ENCODE measurements at places on chromosomes 11 and 22.

DNA sequence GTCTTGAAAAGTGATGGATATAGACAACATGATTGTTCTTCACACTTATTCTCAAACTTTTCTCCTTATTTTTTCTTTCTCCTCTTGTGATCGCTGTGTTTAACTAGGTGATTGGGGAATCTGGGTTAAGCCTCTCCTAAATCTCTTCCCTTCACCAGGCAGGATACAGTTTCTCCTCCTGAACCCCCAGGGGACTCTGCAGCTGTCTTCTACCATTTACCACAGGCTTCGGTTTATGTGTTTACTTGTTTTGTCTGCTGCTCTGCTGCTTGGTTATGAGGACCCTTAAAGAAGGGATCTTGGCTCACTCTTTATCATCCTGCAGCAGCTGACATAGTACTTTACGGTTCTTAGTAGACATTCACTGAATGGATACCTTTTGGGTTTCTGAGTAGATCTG, 124.2 kb downstream of the NCAM1 start:
- DNase-seq = no peak

DNA sequence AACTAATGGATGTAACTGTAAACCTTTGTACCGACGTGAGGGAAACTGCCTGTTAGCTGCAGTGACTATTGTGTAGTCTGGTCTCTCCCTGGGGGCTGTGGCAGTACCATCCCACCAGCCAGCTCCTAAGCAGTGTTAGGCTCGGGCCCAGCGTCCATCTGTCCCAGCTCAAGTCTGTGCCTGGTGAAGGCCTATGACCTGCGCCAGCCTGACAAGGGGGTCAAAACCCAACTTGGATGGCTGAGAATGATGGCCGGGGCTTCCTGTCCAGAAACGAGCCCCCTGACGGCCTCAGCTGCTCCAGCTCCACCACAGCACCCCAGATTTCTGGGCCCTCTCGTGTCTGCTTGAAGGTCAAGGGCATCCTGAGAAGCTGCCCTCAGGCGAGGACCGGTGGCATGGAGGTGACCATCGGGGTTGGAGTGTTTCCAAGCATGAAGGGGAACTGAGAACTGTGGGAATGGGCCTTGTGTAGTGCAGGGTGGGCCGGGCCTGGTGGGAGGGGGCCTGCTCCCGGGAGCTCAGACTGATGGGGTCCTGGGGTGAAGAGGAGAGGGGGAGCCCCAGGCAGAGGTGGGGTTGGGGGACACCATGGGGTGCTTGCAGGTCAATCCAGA, 14.3 kb upstream of the SPI1 start:
- DNase-seq = no peak

DNA sequence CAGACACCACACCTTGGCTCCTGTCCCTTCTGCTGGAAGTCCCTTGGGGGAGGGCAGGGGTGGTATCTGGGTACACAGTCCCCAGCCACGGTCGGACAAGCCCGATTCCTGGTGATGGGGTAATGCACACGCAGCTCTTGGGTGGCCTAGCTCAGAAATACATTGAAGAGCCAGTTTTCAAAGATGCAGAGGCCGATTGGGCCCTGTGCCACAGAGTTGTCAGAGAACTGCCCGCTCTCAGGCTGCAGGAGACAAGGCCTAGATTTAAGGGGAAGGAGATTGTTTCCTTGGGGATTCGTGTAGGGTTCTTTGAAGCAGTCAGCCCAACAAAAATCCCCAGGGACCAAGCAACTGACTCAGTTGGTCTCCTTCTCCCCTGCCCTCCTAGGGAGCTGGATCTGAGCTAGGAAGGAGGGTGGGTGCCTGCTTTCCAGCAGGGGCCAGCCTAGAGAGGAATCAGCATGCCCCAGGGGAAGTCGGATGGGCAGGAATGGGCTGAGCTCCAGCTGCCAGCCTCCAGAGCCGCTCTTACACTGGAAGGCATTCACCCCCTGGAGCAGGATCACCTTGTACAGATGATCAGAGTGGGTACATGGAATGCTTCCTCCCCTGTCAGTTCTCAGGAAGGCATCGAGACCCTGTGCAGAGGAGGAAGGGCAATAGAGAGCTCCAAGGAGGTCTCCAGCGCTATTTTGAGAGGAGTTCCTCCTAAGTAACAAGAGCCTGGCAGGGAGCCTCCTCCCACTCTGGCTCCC, 3.3 kb upstream of the SCN4B start:
- no peak for DNase-seq

GRCh38 chr11:63912678-63913077, 4.3 kb downstream of the RCOR2 start:
- DNase-seq = no peak

- peak; percentile 62 for DNase-seq
Observed at GRCh38 chr11:66068154-66068821, 1.8 kb upstream of the PACS1 start.

GRCh38 chr11:34869425-34869824, 46.8 kb downstream of the APIP start:
- no peak for DNase-seq

DNA sequence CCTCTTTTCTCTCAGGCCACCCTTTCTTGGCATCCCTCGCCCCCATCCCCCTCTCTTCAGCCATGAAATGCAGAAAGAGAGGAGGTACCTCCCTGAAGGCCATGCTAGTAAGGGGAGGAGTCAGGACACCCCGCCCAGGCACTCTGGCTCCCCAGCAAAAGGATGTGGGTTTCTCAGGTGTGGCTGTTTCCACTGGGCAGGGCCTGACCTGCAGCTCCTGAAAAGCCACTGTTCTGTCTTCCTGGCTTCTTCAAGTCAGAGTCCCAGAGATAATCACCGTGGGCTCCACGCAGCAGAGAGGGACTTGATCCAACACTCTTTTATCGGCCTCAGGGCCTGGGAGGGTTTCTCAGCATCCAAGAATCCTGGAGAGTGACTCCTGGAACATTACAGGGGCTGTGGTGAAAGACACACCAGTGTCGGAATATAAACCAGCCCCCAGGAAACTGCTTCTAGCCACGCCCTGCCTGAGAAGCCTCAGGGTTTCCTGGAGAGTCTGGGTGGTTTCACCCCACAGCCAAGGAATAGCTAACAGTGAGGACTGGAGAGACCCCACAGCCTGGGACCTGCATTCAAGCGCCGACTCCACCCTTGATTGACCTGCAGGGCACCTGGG, 45.7 kb upstream of the TSPAN18 start:
- no peak for DNase-seq

DNA sequence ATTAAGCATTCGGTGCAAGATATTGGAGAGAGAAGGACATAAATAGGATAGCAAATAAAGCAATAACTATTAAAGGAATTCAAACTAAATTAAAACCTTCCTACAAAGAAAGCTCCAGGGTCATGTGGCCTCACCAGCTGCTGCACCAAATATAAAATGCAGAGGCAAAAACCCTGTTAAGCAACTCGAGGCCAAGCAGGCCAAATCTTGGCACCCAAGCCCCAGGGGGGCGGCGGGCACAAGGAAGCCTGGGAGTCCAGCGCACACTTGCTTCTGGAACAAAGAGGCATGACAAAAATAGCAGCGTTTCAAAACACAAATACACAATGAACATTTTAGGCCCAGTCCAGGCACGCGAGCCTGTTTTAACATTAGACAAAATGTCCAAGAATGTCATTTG, 20.8 kb downstream of the KRTAP5-6 start:
- no peak for DNase-seq

GRCh38 chr11:42778193-42778592, 533.6 kb upstream of the API5 start:
- DNase-seq = no peak

DNA sequence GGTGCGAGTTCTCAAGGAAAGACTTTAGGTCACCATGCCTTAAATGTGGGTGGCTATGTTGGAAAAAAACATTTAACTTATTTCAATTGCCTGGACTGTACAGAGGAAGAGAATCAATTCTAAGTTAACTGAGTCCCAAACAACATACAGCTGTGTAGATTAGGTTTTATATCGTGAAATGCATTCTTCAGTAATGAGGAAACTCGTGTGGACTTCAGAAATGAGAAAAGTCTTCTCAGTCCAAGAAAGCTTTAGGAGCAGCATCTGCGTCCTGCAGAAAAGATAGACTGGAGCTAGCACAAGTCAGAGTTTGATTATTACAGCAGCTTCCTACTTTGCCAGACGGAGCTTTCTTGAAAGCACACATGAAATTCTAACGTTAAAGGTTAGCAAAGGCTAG, 673.0 kb downstream of the OPCML start:
- DNase-seq = no peak

- no peak for DNase-seq
Observed at GRCh38 chr22:49827271-49827852, 311 bp downstream of the BRD1 start.

- DNase-seq = no peak
Observed at GRCh38 chr22:39026509-39027150, 5.7 kb downstream of the APOBEC3D start.

- DNase-seq = no peak
Observed at GRCh38 chr11:35087648-35088047, 51.3 kb upstream of the CD44 start.

GRCh38 chr11:1017269-1018005, 19.1 kb downstream of the MUC6 start:
- DNase-seq = no peak

DNA sequence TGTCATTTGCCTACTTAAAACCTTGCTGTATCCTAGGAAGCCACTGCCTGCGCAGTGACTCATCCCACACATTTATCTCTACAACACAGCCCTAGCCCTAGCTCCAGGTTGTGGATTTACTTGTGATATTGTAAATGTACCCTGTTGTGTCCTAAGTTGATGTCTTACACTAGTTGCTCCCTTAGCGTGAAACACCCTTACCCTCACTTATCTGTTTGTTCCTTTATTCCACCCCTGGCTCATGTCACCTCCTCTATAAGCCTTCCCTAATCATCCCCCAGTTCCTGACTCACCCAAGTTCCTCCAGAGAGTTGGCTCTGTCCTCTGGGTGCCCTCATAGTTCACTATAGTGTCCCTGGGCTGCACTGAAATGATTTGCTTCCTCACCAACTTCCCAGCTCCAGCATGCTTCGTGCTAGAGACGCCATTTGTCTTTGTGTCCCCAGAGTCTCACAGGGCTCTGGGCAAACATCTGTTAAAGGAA, 431.8 kb upstream of the FAT3 start:
- DNase-seq = no peak

- DNase-seq = no peak
Observed at GRCh38 chr11:30760345-30760744, 174.2 kb upstream of the MPPED2 start.

GRCh38 chr11:73461335-73461840, 85.2 kb downstream of the RELT start:
- no peak for DNase-seq

GRCh38 chr11:44870181-44870580, 80.5 kb downstream of the TP53I11 start:
- no peak for DNase-seq

GRCh38 chr11:69495441-69496201, 14.2 kb downstream of the LINC01488 start:
- DNase-seq = no peak

GRCh38 chr11:93512073-93512475, 31.1 kb downstream of the SMCO4 start:
- DNase-seq = no peak

DNA sequence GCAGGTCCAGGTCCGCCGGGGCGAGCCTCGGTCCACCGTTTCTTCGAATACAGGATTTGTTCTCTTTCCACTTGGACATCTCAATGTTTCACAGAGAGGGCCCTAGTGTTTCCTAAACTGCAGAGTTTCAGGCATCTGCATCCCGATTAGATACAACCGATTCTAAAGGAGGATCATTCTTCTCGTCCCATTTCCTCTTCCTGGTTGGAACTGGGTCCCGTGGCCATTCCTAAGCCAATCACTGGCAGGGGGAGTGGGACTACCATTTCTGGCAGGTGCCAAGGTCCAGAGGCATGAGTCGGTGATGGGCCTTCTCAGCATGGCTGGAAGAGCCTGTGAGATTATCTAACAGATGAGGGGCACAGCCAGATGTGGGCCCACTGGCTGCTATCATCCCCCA, 68.9 kb downstream of the ELFN2 start:
- DNase-seq = no peak

DNA sequence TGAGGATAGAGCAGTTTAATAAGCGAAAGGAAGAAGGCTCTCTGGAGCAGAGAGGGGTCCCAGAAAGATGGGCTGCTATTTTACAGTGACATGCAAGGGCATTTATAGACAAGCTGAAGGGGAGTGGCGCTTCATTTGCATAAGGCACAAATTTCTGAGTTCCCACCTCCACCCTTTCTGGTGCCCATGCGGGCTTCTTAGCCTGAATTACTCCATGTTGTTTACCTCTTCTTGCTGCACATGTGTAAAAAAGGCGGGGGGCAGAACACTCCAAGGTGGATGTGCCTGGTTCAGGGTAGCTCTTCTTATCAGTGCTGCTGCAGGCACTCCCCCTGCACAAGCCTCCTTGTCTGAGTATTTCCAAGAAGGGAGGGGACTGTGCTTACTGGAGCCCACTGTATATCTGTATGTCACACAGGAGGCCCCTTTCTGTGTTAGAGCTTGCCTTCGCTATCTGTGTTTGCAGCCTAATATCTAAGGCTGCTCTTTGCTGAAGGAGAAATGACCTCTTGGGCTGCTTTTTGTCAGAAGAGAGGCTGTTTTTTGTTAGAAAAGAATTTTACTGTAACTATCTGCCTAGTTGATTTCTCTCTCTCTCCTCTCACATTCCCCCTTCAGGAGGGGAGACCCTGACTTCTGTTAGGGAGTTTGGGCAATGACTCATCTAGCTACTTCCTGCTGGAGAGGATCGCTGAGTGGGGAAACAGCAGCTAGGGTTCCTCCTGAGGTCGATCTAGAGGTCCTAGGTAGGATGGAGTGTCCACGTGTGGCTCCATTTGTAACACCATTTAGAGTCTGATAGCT, 1057.0 kb upstream of the CNTN5 start:
- no peak for DNase-seq

- no peak for DNase-seq
Observed at GRCh38 chr22:49999063-49999945, 13.3 kb downstream of the IL17REL start.

GRCh38 chr11:66015936-66016792, 4.4 kb downstream of the CST6 start:
- DNase-seq = no peak

- no peak for DNase-seq
Observed at GRCh38 chr11:86210898-86211297, 33.7 kb upstream of the EED start.

GRCh38 chr11:114073828-114074381, 14.4 kb downstream of the ZBTB16 start:
- DNase-seq = no peak

DNA sequence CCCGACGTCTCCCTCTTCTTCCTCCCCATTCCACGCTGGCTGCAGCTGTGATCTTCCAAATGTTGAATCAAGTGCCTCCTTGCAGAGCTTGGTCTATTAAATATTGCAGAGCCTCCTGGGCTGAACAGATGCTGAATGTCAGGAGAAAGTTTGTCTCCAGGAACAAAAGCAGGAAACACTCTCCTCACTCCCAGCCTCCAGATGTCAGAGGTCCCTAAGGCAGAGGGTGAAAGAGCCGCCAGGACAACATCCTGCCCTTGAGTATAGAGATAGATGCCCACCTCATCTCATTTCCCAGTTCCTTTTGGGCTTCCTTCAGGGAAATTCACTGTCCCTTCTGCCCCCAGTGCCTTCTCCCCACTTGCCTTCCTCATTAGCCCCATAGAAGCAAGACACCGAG, 40.8 kb upstream of the IGSF9B start:
- no peak for DNase-seq

GRCh38 chr22:40423882-40424640, 53.7 kb downstream of the SGSM3 start:
- DNase-seq = no peak

Data from activated naive CD8-positive, alpha-beta T cell treated with anti-CD3 and anti-CD28 coated beads, Interleukin-2, amount 50 U/mL, for 16 hours (primary cell).